ENCODE measurements at places on chromosomes 7 and 10.

DNA sequence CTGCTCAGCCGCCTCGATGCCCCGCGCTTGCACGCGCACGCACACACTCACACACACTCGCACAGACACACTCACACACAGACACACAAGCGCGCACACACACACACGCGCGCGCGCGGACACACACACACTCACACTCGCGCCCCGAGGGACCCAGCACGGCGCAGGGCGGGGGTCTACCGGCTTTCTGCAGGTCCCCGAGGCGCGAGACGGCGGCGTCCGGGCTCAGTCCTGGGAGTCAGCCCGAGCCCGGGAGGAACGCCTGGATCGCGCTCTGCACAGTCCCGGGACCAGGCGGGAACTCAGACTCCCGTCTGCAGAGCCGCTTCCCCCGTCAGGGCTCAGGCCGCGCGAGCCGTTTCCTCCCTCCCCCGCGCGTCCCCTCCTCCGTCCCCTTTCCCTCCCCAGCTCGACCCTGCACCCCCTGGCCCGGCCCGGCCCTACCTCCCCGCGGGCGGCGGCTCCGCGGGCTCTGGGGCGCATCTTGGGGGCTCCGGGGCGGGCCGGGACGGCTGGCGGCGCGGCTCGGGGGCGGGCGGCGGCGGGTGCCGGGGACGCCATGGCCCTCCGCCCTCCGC is 464 bp downstream of the DENND2A start:
- DNase-seq = no peak

GRCh38 chr10:7795605-7796004 is 7.6 kb downstream of the ATP5F1C start:
- DNase-seq = no peak

GRCh38 chr7:47950714-47951113 is 2.4 kb upstream of the PKD1L1 start:
- no peak for DNase-seq

DNA sequence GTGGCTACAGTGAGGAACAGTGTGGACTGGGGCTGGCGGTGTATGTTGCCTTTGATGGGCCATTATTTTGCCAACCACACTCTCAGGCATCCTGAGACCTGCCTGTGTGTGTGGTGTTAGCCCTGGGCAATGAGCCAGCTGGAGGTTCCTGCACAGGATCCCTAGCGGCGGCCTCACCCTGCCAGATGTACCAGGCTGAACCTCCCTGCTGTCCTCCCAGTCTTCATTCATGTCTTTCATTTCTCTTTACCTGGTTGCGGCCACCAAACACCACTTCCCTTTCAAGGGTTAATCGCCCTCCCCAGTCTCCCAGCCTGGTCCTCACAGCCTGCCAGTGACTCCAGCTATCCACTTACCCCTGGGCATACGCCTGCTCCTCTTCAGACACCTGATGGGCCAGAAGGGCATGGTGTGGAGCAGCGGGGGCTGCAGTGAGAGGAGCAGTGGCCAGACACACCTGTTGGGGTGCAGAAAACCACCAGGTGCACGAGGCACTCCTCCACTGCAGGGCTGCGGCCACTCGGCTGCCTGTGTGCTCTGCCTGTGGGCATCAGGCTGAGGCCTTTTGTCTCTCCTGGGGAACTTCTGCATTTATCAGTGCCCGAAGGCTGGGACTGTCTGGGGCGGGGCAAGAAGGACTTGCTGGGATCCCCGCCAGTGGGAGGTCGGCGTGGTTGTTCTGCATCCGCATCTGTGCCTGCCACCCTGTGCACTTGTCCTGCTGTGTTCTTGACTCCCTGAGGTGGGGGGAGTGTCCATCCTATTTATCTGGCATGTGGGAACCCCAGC is 111.6 kb downstream of the ARHGAP22 start:
- no peak for DNase-seq

DNA sequence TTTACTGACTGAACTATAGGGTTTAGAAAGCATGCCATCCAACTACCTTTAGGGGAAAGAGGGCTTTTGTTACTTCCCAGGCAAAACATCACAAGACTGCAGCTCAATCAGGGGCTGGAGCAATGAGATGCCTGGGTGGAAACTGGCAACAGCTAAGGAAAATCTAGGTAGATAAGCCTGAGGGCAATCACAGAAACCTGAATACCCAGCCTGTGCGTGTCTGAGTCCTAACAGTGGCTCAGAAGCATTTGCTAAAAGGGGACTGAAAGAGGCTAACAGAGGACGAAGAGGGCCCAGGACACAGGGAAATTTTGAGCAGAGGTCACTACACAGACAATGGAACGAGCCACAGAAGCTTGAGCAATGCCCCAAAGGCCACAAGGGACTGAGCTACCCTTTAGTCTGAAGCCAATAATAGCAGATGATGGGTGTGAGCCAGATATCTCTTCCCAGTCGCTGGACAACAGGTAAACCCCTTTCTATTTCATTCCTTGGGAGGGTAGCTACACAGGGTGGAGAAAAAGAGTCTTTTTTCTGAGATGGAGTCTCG is 79.1 kb downstream of the ITGA8 start:
- no peak for DNase-seq

- no peak for DNase-seq
Observed at GRCh38 chr7:149415391-149416071, 45.3 kb downstream of the ZNF777 start.

DNA sequence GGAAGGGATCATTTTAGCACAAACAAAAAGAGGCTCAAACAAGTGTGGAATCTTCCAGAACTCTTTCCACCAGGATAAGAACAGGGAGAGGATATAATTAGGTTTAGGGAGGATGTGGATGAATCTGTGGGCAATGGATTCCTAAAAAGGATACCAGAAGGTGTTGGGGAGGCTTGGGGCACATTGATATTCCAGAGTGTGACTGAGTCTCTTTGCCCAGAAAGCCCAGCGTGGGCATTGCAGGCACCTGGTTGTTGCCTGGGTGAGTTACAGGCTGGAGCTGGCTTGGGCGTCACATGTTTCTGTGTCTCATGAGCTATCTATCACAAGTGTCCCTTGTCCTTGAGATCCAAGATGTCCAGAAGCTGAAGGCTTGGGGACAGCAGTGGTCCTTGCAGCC is 3.3 kb downstream of the COL26A1 start:
- DNase-seq = no peak

All from HuH-7.5 (cell line).